ENCODE measurements at places on chromosomes 1 and 21.

DNA sequence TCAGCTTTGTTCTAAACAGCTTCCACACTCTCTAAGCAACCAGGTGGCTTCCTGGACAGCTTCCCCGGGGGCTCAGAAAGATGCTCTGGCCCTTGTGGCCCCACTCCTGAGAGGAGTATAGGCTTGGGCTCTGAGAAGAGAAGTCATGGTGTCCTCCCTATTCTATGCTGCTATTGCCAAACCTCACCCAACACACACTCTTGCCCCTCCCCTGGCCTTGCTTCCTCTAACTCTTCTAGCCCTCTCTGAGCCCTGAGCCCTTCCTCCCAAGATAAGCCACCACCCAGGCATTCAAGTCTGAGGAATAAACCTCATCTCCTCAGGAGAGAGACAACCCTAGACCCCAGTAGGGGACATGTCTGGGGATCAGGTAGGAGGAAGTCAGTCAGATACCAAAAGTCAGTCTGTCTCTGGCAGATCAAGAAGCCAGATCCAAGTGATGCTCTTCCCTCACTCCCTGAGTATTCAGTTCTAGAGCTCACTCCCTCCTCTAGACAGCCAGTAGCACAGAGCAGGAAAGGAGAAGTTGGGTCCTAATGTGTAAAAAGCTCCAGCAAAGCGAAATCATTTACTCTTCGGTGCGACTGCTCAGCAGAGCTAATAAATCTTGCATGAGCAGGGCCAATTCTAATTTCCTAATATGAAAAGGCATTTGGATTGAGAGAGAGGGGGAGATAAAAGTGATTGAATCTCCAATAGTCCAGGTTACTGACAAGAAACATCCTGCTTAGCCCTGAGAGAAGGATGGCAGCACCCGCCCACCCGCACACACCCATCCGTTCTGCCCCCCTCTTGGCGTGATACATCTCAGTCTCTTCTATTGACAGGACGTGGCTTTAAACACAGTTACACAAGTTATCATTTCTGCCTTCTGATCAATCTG is 50.5 kb downstream of the DMAP1 start:
- no peak for DNase-seq

DNA sequence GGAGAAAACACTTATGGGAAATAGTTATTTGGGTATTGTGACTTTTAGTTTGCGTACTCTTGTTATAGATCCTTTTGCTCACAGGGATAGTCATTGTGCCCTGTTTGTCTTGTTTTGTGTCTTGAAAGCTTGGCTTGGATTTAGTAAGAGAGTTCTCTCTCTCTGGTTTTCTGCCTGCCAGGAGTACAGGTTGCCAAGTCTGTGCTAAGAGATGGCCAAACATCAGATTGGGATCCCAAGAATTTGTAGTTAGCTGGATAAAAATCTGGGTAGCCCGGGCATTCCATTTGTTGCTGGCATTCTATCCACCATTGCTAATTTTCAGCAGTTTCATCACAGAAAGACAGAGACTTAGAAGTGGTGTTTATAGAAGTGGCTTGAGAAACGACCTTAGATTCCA is 222.2 kb downstream of the NRIP1 start:
- DNase-seq: no peak

DNA sequence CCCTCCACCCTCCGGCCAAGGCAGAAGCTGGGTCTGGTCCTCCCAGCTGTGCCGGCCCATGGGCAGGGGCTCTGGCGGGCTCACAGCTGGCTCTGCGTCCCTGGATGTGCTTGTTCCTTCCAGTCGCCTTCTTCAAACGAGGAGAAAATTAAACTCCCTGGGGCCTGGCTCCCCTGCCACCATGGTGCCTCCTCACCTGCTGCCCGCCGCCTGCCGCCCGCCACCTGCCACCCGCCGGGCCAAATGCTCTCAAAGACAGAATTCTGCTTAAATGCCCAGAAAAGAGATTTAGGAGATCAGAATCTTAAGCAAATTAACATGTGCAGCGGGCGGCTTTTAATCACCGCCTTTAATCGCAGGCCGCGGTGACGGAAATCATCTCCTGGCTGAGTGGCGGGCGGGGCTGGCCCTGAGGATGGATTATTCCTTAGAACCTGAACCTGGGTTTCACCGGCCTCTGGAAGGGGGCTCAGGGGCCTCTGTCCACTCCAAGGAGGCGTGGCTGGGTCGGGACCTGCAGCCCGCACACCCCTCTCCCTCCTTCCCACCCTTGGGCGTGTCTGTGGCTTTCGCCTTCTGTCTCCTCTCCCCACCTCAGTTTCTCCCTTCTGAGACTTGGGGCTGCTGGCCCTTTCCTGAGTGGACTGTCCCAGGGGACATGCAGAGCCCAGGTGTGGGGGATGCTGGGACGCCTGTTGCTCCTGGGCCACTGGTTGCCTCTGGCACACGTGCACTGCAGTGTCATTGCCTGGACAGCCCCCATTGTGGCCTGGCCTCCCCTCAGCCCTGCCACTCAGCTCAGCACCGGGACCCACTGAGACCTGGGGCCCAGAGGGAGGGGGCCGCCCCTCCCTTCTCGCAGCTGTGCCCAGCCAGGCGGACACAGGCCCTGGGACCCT is 10.5 kb upstream of the PLCH2 start:
- DNase-seq: no peak

GRCh38 chr1:76238094-76238628 is 163.6 kb downstream of the ST6GALNAC3 start:
- no peak for DNase-seq

- DNase-seq: no peak
Observed at GRCh38 chr1:37250371-37250770, 216.1 kb upstream of the GRIK3 start.

Data from activated T-cell treated with anti-CD3 and anti-CD28 coated beads for 24 hours (primary cell).